Activated CD4-positive, alpha-beta T cell treated with anti-CD3 and anti-CD28 coated beads for 4 hours (primary cell): ENCODE measurements at places on chromosomes 5 and 9.

GRCh38 chr9:112852741-112853504, 37.8 kb downstream of the SLC46A2 start:
- DNase-seq: no peak

DNA sequence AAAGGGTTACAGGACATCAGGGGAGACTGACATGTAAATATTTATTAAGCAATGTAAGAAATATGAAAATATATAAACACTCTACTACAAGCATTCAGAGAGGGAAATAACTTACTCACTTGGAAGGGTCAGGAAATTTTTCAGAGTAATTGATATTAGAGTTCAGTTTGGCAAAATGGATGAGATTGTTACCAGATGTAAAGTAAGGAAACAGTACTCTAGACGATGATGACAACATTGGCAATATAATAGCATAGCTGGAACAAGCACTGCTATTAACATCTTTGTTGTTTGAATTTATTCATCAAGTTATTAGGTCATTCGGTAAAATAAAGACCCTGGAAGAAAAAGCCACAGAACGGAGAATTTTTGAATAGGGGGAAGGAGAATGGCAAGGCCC, 49.1 kb downstream of the GNA14 start:
- no peak for DNase-seq

DNA sequence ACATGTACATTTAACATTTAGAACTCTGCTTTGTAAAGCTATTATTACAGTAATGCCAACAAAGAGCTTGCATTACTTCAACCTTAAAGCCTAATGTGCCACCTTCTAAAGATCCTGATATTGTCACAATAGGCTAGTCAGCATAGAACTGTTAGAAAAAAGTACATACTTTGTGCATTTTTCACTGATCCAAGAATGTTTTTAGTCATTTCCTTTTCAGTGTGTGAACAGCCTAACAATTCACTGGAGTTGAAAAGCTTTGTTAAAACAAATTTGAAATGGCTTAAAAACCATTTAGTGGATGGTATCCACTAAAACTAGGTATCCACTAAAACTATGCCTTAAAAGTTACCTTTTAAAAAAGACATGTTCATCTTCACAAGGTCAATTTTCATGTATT, 4.5 kb downstream of the RPS6 start:
- DNase-seq: no peak

- no peak for DNase-seq
Measured at GRCh38 chr9:36559036-36559695, 13.5 kb upstream of the MELK start.

DNA sequence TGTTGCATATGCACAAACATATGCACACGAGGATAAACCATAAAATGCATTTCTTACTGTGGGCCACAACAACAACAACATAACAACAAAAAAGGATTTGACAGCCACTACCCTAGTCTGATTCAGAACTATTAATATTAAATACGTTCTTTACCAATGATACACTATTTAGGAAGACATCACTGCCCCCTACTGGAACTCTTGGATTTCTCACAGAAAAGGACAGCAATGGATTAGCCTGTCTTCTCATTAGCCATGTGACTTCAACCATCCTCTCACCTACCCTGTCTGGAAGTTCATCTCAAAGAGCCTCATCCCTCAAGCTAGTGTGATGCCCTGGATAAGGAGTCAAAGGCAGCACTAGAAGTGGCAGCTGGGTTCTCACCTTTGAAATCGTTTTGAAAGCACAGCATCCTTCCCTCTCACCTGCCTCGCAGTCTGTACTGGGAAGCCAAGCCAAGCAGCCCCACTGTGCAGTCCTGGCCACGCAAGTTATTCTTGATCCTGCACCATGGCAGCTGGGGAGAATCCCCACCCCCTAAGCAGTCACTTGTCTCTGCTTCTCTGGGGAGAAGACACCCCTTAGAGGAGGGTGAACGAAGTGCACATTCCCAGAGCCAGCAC, 64.6 kb downstream of the SH3TC2 start:
- peak; percentile 29 for DNase-seq

DNA sequence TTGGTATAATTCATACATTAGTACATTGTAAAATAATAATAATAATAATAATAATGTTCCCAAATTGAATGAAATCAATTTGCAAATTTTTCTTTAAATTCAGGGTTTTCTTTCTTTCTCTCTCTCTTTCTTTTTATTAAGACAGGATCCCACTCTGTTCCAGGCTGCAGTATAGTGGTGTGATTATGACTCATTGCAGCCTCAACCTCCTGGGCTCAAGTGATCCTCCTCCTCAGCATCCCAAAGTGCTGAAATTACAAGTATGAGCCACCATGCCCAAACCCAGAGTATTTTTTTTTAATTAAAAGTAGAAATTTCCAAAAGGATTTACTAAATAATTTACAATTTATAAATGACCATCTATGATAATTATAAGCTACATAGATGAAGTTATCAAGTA, 117.7 kb downstream of the HOMER1 start:
- no peak for DNase-seq

- no peak for DNase-seq
Measured at GRCh38 chr5:138502121-138502520, 36.8 kb downstream of the EGR1 start.

- DNase-seq: no peak
Measured at GRCh38 chr5:102958481-102959011, 161.4 kb downstream of the GIN1 start.

GRCh38 chr9:125580701-125581286, 126.2 kb downstream of the MAPKAP1 start:
- no peak for DNase-seq

DNA sequence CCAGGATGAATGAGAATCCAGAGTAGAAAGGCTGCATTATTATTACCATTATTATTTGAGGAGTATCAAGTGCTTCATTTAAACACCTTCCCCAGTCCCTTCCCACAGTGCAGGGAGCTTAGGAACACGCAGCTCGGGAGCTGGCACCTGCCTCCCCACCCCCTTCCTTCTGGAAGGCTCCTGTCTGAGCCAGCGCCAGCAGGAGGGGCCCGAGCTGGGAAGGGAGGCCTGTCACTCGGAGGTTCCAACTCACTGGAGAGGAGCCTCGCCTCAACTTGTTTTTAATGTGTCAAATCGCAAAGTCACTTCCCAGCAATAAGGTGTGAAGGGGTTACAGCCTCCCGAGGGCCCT, 156.4 kb upstream of the IRX4 start:
- DNase-seq: no peak

- DNase-seq: no peak
Measured at GRCh38 chr5:132087661-132088060, 14.1 kb downstream of the CSF2 start.

DNA sequence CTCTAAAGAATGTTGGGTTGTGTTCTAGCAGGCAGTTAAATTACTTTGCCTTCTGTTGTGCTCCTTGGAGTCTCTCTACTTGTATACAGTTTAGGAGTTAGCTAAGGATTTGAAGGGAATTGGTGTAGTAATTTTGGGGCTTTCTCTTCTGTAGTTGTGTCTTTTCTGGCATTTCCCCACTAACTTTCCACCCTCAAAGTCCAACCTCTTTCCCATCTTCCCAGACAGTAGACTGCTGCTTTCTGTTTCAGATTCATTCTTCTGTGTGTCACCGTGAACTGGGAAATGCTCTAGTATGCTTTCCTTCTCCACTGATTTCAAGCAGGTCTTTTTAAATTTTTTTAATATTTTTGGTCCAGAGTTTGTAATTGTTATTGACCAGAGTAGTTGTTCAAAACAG, 4.5 kb upstream of the ANGPTL2 start:
- no peak for DNase-seq

DNA sequence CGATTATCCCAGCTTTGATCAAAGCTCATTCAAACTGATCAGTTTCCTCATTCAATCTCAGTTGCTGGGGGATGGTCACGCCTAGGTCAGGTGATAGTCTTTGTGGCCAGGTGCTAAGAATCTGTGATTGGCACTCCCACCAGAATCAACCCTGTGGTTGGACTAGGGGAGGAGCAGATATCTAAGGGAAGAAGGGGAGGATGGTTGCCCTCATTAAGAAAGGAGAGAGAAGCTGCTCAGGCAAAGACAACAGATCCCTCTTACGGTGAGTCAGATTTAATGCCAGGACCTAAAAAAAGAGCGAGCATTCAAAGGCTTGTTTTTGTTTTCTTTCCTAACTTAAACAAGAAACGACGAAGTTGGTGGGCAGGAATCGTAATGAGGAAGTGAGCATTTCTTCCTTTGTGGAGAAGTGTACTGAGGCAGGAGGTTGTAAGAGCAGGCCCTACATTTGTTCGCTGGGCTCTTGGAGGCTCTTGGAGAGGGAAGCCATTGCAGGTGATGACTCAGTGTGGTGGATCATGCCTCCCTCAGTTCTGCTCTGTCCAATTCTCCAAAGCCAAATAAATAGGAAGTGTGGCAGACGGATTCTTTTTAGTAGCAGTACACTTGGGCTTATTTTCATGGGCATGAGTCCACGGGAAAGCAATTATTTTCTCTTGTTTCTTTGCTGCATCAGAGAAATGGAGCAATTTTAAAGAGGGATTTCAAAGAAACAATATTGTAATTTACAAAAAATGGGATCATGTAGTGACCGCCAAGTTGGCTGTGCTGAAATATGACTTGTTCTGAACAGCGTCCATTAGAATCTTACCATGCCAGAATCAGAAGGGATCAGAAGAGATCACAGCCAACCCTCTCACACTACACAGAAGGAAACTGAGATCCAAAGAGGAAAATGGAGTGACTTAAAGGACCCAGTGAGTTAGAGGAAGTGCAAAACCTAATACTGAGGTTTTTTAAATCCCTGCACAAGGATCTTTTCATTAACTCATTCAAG, 18.7 kb upstream of the TGFBR1 start:
- no peak for DNase-seq

DNA sequence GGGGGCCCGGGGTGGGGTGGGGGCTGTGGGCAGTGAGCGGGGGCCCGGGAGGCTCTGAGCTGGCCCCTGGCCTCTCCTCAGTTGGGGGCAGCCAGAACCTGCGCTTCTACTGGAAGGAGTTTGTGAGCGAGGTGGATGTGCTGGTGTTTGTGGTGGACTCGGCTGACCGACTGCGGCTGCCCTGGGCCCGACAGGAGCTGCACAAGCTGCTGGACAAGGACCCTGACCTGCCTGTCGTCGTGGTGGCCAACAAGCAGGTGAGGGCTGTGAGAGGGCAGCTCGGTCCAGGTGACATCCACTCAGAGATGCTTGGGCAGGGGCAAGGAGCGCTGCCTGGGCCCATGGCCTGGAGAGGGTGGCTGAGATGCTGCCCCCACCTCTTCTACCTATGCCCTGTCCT, 3.4 kb downstream of the ARL10 start:
- no peak for DNase-seq

DNA sequence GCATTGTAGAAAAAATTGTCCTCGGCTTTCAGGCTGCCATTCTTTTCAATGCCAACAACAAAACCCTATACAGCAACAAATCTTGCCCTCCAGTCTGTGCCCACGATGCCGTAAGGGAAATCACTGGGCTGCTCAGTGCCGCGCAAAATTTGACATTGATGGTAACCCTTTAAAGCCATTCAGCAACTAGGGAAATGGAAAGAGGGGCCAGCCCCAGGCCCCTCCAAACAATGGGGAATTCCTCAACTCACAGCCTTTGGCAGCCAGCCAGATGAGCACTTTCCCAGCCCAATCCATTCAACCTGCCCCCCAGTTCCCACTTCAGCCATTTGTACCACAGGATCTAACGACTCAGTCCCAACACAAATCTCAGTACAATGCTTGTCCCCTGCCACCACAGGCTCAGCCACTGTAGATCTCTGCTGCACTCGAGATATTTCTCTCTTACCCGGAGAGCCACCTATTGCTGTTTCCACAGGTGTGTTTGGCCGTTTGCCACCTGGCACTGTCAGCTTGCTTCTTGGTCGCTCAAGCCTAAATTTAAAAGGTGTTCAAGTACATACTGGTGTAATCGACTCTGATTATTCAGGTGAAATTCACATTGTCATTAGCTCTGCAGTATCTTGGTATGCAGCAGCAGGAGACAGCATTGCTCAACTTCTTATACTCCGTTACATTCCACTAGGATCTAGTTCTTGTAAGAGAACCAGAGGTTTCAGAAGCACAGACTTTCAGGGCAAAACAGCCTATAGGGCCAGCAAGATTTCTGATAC, 103.3 kb downstream of the SYK start:
- DNase-seq: no peak

GRCh38 chr9:133115604-133116345, 5.3 kb downstream of the RALGDS start:
- DNase-seq: peak; percentile 49

- DNase-seq: no peak
Measured at GRCh38 chr9:120869726-120870125, 7.3 kb downstream of the PHF19 start.

GRCh38 chr5:115069087-115069968, 100.4 kb downstream of the TRIM36 start:
- no peak for DNase-seq

- DNase-seq: no peak
Measured at GRCh38 chr9:134651226-134651905, 9.8 kb downstream of the COL5A1 start.

GRCh38 chr5:34656001-34656699, at the start of gene RAI14:
TSS of gene RAI14 (plus strand) at chr5:34656328. CDS start at chr5:34686920, 30,592 bp downstream.
- peak; percentile 3 for DNase-seq

- DNase-seq: no peak
Measured at GRCh38 chr5:118933703-118934102, 54.6 kb downstream of the DTWD2 start.

DNA sequence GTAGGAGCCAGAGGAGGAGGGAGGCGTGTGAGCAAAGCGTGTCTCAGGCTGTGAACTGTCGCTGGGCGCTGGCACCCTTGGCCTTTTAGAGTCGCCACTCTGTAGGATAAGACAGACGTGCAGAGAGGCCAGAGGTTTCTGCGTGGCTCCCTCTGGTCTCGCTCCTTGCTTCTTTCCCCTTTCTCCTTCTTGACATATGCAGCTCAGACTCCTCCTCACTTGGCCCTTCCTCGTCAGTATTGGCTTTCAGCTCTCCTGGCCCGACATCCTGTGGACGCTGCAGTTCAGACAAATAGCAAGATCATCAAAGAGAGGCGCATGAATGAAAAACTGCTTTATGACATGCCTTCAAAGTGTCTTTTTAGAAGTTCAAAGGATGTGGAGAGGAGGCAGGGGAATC, 116.8 kb upstream of the SPRY4 start:
- no peak for DNase-seq

DNA sequence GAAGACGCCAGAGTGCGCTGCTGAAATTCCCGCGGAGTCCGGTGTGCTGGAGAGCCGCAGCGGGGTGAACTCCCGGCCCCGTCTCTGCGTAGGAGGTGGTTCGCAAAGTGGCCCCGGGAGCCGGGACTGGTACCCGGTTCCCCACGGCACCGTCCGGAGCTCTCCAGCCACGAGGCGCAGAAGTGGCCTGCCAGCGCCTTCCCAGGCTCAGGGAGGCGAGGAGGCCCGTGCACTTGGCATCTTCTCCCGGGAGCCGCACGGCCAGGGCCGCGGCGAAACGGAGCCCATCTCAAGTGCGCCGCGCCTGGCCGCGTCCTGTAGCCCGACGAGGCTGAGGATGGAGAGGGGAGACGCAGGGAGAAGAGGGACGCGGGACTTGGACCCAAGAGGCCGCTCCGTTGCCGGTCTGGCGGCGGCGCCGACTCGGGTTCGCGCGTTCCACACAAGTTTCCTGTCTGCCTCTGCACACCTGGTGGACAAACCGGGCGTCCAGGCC, 1.1 kb upstream of the IRX1 start:
- no peak for DNase-seq

- DNase-seq: no peak
Measured at GRCh38 chr9:136666372-136667213, 3.9 kb downstream of the EGFL7 start.

GRCh38 chr5:109486200-109486804, 76.5 kb upstream of the PJA2 start:
- no peak for DNase-seq

- peak; percentile 49 for DNase-seq
Measured at GRCh38 chr9:95724253-95724991, 151.1 kb upstream of the ERCC6L2 start.
